Astrocyte of the hippocampus (primary cell): ENCODE measurements at places on chromosomes 7 and 10.
A peak's percentile ranks its signal among the peaks of the same experiment; 100 is the strongest.

GRCh38 chr7:112143582-112143981 lies 62.6 kb downstream of the DOCK4 start:
- peak; percentile 93 for DNase-seq

DNA sequence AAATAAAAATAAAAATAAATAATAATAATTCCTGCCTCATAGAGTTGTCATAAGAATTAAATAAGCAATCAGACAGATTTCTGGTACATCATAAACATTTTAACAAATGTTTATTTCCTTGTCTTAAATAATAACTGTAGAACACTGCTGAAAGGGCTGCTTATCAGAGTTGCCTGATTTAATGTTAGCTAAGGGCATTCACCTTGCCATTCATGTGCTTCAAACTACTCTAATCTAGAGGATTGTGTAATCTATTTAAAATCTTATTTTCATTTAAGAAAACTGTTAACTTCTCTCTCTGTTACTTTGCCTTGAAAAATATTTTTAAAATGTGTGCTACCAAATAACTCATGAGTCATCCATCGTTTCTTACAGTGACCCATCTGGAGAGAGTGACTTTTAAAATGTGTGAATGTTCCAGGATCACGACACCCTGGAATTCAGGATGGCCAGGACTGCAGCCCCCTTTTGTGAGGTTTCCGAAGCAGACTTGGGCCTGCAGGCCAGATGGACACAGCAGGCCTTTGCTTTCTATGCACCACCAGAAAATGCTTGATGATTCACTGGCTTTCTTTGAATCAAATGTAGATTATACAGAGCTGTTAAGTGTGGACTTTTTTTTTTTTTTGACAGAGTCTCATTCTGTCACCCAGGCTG lies 109.1 kb upstream of the TNS3 start:
- peak; percentile 69 for DNase-seq

DNA sequence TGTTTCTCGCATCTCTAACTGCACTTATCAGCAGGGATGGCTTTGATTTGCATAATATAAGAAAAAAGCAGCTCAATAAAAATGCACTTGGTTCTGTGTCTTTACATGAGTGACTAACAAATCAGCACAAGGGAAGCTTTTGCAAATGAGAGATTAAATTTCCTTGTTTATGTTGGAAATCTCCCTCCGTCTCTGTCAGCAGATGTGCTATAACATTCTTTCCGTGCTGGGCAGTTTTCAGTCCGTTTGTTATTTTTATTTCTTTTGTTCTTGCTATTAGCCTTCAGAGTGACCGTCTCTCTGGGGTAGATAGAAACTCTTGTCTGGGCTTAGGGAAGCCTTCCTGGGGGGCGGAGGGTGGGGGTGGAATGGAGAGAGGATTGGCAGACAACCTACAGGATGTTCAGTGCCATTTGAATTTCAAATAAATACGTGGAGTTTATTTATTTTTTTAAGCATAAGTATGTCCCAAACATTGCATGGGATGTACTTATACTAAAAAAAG lies 96.0 kb downstream of the GATA3 start:
- peak; percentile 19 for DNase-seq

DNA sequence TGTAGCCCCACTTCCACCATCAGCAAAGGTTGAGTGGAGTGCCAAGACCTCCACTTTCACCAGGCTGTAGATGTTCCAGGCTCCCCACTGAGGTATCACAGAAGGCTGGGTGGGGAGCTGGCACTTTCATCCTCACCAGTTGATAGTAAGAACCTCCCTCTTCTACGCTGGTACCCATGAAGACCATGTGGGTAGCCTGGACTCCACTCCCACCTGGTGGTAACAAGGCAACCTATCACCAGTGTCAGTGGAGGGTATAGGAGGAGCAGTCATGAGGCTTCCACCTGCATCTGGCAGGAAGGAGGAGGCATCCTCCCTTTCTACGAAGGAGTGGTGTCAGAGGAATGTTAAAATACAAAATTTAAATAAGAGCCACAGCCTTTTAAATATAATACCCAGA lies 4.4 kb downstream of the SMIM30 start:
- no peak for DNase-seq

DNA sequence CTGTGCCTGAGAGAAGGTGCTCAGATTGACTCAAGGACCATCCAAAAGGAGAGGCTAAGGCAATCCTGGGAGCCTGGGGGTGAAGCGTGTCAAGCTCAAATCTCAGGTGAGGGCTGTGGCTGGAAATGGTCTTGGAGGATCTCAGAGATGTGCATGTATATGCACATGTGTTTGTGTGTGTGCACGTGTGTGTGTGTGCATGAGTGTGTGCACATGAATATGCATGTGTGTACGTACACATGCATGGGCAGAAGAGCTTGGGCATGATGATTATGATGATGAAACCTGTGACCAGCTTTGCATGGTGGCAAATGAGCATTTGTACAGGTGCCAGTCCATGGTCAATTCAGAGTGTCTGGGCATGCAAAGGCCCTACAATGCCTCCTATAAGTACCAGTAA lies 326.6 kb downstream of the CXCL12 start:
- no peak for DNase-seq

DNA sequence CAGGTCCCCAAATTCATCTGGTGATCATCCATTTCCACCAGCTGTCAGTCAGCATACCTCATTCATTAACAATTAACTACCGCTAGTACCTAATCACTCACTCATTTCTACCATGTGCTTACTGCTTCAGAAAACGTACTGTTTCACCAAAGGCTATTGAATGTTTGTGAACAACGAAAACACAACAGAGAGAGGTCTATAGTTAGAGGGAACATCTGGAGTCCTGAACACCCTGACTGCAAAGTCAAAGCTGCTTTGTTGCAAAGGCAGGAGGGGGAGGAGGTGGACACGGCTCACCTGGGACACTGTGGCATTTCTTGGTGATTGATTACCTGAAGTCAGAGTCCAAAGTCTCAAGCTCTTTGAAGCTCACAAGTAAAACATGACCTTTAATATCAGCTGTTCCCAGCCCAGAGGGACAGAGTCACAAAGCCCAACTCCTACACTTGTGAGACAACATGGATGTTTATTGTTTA lies 342.3 kb upstream of the ADARB2 start:
- DNase-seq: no peak

DNA sequence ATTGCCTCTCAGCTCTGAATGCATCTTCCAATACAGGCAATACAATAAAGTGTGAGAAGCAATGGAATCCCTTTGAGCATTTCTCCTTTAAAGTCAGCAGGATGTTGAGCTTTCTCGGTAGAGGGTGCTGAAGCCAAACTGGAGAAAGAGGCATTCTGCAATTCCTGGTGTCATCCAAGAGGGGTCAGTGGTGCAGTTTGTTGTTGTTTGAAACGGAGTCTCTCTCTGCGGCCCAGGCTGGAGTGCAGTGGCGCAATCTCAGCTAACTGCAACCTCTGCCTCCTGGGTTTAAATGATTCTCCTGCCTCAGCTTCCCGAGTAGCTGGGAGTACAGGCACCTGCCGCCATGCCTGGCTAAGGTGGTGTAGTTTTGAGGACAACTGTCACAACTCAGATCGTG lies 486.5 kb downstream of the CALN1 start:
- DNase-seq: no peak

GRCh38 chr10:127905848-127906261 lies 1.0 kb upstream of the PTPRE start:
- no peak for DNase-seq

- DNase-seq: no peak
Measured at GRCh38 chr7:30253796-30254165, 30.6 kb upstream of the ZNRF2 start.

- no peak for DNase-seq
Measured at GRCh38 chr7:150942001-150942590, 36.0 kb downstream of the KCNH2 start.

- peak; percentile 61 for DNase-seq
Measured at GRCh38 chr7:41984888-41985287, 252.1 kb downstream of the GLI3 start.

DNA sequence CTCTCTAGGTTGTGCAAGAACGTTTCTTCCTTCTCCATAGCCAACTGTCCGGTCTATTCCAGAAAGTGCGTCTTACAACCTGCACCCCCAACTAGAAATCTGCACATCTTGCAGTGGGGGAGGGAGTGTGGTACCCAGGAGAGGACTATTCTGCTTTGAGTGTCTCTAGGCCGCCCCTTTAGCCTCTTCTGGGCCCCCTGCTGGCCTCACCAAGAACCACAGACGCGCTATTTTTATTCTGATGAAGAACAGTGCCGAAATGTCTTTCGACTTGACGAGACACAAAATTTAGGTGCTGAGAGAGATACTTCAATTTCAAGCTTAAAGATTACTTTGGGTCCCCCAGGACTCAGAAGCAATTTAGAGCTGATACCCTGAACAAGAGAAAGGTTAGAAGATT lies 1.0 kb downstream of the CNPY1 start:
- no peak for DNase-seq

GRCh38 chr7:92155108-92155739 lies 20.9 kb upstream of the CYP51A1 start:
- no peak for DNase-seq

GRCh38 chr10:88598055-88598454 lies 11.5 kb downstream of the LIPJ start:
- DNase-seq: no peak

DNA sequence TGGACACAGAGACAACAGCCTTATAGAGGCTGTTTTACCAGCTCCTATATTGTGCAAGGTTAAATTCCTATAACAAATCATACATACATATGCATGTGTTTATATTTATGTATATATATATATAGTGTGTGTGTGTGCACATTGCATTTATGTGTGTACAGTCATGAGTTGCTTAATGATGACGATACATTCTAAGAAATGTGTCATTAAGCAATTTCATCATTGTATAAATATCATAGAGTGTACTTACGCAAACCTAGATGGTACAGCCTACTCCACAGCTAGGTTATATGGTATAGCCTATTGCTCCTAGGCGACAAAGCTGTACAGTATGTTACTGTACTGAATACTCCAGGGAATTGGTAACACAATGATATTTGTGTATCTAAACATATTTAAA lies 30.1 kb upstream of the TNKS2 start:
- no peak for DNase-seq

GRCh38 chr10:82544377-82544776 lies 669.4 kb downstream of the NRG3 start:
- no peak for DNase-seq

GRCh38 chr7:24039991-24040624 lies 243.9 kb upstream of the NPY start:
- no peak for DNase-seq

GRCh38 chr7:71615017-71615416 lies 483.1 kb downstream of the GALNT17 start:
- DNase-seq: no peak

GRCh38 chr7:42151309-42151708 lies 85.7 kb downstream of the GLI3 start:
- peak; percentile 71 for DNase-seq

GRCh38 chr7:54769203-54769602 lies 10.2 kb upstream of the SEC61G start:
- no peak for DNase-seq

- DNase-seq: no peak
Measured at GRCh38 chr7:149863500-149863899, 10.3 kb upstream of the ATP6V0E2 start.

GRCh38 chr10:53716156-53716555 lies 943.6 kb upstream of the MBL2 start:
- no peak for DNase-seq

DNA sequence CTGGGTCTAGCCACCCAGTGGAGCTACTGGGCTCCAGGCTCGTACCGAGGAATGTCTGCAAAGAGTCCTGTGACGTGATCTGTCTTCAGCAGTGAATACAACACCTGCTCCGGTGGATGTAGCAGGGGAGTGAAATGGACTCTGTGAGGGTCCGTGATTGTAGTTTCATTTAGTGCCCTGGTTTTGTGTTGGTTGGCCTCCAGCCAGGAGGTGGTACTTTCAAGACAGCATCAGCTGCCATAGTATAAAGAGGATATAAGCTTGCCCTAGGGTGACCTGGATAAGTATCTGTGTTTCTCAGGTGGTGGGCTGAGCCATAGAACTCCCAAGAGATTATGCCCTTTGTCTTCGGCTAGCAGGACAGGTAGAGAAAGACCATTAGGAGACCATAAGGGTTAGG lies 24.6 kb upstream of the WNT2 start:
- DNase-seq: no peak

DNA sequence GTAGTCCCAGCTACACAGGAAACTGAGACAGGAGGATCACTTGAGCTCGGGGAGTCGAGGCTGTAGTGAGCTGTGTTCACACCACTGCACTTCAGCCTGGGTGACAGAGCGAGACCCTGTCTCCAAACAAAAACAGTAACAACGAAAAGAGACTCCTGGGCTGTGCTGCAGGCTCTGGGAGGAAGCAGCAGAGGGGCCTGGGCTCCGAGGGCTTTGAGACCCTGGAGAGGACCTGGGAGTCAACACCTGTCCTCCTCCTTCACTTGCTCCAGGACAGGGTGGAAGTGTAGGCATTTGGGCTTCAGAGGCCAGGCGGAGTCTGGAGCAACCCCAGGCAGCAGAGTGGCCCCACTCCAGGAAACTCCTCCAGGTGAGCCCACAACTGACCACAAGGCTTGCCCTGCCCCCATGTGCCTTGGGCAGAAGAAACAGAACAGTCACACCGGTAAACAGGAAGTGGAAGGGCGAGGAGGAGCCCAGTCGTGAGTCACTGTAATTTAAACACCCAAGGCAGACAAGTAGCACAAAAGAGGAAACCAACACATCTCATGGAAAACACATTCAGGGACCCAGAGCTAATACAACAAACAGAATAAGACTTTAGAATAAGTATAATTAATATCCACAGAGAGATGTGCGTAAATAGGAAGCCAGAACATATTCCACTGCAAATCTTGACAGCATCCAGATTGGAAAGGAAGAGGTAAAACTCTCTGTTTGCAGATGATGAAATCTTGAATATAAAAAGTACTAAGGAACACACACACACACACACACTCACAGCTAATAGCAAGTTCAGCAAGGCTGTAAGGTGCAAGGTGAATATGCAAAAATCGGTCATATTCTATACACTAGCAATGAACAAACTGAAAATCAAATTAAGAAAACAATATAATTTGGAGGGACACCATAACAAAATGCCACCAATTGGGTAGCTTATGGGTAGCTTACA lies 20.5 kb upstream of the RASGEF1A start:
- DNase-seq: no peak

- DNase-seq: peak; percentile 15
Measured at GRCh38 chr7:23967949-23968599, 258.1 kb downstream of the STK31 start.

- no peak for DNase-seq
Measured at GRCh38 chr7:137408126-137408525, 64.6 kb upstream of the PTN start.

DNA sequence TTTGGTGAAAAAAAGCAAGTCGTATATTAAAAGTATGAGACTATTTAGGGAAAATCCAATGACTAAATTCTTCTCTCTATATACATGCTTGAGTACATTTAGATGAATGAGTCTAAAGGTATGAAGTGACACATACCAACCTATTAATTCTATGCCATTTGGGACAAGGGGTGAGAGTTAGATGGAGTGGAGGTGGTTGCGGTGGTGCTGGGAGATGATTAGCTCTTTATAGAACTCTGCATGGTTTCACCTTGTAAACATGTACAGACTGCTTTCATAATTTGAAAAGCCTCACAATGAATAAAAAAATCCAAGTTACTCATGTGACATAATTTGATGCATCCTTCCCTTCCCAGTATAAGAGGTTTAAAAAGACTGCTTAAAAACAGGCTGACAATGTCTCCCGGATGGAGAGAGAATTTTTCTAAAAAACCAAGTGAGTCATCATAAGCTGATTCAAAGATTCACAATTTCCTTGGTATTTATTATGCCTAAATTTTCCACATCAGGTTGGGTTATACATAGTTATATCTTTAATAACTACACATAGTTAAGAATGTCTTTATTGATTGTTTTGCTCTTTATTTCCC lies 572.8 kb downstream of the REEP3 start:
- no peak for DNase-seq
